LoVo (cell line): ENCODE measurements at places on chromosomes 1 and 21.

- DNase-seq, result no peak
These were observed 416.6 kb downstream of the RWDD3 start for GRCh38 chr1:95650631-95651030.

DNA sequence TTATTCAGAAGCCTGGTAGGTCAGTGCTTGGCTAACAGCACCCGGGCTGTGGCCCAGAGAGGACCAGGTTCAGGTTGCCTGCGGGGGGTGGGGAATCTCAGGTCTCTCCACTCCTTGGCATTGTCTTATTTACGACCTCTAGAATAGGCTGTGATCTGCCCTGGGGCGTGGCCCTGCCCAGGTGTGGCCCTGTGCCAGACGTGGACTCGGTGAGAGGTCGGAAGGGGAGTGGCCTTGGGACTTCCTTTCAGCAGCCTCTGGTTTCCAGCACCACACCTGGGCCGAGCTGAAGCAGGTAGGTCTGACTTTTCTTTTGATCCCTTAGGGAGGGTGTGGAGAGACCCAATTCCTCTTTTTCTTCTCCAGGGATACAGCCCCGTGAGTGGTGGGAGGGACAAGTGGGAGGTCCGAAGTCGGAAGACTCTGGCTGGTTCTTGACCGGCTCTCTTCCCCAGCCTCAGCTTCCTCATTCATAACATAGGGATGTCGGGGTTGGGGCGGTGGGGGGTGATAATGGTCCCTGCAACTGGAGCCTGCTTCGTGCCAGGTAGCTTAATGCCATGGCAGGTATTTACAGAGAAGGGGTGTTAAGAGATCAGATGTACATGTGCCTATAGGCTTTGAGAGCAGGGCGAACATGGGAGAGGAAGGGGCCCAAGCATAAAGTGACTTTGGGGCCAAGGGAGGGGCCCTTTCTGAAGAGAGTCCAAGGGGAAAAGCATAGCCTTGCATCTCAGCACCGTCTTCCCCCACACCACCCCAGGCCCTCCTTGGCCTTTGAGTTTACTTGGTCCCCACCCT, 16.5 kb downstream of the ACOT11 start:
- peak; percentile 96 for DNase-seq

DNA sequence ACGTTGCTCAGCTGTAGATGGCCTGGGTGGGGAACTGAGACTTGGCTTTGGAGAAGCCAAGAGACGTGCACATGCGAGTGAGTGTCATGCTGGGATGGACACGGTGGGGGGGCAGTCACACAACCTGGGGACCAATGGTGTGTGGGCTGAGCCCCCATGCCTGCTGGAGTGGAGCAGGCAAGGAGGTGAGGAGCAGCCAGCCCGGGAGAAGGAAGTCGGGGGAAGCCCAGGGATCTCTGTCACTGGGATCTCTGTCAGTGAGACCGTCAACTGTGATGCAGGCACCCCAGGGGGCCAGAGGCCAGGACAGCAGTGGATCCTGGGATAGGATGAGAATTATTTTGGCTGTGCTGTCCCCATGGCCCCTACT, 11.0 kb upstream of the ZNF669 start:
- no peak for DNase-seq

- no peak for DNase-seq
These were observed 69.7 kb downstream of the GALNT2 start for GRCh38 chr1:230136453-230137336.

- no peak for DNase-seq
These were observed 11.2 kb downstream of the ACTRT2 start for GRCh38 chr1:3032371-3033039.

- DNase-seq, result peak; percentile 6
These were observed 36.9 kb upstream of the JAK1 start for GRCh38 chr1:65003316-65003664.

GRCh38 chr1:22861764-22862440, 110.8 kb downstream of the LACTBL1 start:
- DNase-seq, result no peak

DNA sequence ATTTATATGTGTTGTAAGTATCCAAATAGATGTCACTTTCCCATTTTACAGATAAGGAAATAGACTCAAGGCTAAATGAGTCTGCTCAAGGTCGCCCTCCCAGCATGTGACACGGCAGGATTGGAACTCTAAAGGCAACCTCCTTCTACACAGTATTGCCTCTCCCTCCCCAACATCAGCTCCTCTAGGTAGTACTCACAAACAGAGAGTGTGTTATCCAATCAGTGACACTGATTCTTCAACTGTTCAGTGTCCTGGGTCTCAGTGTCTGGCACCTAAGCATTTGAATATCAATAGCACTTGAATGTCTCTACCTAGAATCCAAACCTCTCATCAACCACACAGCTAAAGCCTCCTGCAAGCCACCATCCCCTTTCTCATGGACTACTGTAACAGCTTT, 87.1 kb downstream of the DAB1 start:
- no peak for DNase-seq

DNA sequence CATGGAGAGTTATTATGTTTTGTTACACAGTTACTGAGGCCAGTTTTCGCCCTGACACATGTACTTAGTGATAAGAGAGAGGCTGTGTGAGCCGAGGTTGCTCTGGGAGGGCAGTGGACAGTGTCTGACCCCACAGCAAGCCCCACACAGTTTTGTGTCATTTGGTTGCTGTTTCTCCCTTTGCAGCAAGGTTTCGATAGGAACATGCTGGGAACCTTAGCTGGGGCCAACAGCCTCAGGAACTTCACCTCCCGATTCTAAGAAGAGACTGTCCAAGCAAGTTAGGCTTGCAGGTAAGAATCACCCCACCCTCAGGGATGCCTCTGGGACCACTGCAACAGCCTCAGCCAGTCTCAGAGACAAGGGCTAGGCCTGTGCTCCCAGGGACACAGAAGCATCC, 45.3 kb downstream of the PKP1 start:
- DNase-seq, result no peak

GRCh38 chr1:7526867-7527732, 244.0 kb upstream of the VAMP3 start:
- no peak for DNase-seq

DNA sequence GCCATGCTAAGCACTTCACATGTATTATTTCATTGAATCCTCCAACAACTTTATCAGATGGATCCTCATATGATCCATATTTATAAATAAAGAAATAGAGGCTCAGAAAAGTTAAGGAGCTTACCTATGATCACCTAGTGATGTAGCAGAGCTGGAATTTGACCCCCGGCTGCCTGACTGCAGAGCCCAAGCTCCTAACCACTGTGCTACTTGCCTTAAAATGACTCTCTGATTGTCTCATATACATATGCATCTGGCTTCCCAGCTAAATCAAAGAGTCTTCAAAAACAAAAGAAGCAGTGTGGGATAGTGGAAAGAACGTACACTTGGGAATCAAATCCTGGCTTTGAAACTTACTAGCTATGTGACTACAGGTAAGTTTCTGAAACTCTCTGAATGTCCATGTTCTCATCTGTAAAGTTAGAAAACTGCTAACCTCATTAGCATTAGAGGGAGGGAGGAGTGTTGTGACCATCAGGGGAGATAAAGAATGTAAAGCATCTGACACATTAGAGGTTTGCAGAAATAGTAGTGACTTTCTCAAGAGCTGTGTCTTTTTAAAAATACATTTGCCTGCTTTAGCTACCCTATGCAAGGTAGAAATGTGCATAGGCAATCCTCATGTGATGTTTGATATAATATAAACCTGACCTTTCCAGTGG, 67.2 kb upstream of the BARHL2 start:
- DNase-seq, result no peak

DNA sequence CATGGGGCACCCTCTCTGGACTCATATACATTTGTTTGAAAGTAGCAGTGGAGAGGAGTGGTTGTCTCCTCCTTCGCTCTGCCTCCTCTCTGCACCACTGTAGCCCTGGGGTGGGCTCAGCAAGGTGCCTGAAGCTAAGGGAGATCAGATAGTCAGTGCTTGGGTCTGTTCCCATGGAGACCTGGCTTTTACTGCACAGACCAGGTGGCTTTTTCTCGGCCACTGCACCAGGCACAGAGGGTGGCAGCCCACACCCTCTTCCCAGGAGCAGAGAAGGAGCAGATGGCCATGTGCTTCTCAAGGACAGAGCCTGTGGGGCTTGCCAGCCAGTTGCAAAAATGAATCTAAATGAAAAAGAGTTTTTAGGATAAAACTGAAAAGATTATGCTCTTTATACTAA, 123.4 kb upstream of the KCNK1 start:
- DNase-seq, result no peak

DNA sequence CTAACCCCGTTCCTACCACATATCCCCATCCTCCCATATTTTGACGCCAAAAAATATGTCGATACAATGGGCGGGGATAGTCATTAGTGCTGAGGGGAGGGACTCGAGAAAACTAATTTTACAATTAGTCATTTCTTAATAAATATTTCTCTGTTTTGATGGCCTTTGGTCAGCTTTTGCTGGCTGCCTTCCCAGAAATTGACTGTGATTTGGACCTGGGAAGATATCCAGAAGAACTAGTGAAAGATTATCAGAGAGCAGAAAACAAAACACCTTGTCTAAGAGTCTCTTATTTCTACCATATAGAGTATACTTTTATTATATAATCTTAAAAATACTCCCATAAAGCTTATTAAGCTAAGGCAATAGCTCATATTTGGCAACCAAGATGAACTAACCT, 247.6 kb downstream of the MRPL39 start:
- DNase-seq, result no peak
